ENCODE measurements at places on chromosomes 6 and 20.
A peak's percentile ranks its signal among the peaks of the same experiment; 100 is the strongest.

DNA sequence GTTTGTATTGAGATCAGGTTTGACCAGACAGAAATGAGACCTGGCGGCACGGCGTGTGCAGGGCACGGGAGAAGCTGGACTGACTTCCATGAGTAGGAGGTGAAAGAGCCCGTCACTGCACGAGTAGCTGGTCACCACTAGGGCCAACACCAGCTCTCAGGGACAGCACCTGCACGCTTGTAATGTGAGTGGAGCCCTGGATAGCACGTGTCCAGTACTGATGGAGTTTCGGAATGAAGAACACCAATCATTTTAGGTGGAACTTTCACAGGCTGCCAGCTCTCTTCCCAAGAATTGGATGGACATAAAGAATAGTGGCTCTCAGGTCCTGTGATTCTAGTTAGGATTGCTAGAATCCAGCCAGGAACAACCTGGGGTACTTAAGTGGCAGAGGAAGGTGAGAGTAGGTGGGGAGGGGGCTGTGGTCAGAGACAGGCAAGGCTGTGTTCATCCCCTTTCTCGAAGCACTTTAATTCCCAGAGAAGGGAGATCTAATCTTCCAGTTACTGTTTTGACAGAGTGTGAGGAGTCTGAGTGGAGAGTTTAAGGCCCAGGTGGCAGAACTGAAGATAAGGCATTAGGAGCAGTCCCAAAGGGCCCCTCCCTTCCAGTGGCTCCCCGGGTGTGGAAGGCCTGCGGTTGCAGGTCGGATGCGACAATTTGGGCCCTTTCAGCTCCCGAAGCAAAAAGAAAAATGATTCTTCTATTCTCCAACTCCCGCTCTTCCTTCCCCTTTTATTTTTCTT, 314.8 kb downstream of the QKI start:
- no peak for DNase-seq

DNA sequence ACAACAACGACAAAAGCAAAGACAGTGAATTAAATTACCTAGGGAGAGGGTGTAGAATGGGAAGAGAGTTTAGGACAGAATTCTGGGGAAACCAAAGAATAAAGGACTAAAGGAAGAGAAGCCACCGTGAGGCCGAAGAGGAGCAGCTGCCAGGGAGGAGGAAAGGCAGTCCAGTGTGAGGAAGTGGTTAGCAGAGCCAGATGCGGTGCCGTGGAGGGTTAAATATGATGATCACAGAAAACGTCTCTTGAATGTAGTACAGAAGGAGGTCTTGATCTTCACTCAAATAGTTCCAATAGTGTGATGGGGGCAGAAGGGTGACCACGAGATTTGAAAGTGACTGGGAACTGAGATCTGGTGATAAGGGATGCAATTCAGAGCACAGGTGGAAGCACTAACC, 67.7 kb downstream of the TMEM244 start:
- no peak for DNase-seq

- no peak for DNase-seq
Observed at GRCh38 chr6:139608466-139609261, 234.2 kb upstream of the CITED2 start.

DNA sequence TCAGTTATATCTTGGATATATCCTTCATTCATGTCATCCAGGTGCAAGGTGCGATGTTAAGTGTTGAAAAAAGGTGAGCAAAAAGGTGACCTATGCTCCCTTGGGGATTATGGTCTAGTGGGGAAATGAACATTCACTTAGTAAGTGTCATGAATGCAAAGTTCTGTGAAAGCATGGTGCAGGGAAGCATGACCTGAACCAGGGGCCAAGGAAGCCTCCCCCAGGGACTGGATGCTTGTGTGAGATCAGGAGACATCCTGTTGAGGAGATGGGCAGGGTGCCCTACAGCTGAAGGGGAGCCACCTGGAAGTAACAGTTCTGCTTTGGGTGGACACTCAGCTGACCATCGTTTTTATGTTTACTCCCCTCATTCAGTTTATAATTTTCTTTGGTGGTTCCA, 179.5 kb downstream of the SYNDIG1 start:
- DNase-seq = no peak

DNA sequence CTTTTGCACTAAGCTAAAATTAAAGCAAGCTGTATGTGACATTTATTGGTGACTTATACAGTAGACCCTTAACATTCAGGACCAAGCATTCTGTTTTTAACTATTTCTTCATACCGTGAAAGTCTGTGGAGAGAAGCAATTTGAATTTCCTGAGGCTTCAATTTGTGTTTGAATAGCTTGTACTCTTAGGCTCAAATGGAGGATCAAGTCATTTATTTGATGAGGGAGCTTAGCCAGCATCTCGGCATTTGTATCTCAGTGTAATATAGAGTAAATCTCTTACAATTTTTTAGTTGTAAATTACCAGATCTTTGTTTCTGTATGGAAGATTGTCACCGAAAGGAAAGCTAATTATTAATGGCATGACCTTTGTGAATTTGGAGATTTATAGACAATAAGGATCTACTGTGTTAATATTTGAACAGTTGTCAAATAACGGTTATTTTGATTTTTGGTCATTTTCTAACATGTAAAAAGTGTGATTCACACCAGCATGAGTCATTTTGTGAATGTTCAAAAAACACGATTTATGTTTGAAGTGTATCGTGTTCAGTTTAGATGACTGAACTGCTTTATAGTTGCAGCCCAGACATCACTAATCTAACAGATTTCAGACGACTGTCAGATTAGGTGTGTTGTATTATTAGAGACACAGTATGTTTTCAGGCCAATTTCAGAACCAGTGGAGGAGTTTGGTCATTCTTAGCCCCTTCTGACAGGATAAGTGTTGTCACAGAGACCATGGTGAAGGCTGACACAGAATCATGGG, 332.9 kb downstream of the CDKAL1 start:
- DNase-seq = no peak

- DNase-seq = no peak
Observed at GRCh38 chr20:19943061-19943521, 74.1 kb upstream of the NAA20 start.

DNA sequence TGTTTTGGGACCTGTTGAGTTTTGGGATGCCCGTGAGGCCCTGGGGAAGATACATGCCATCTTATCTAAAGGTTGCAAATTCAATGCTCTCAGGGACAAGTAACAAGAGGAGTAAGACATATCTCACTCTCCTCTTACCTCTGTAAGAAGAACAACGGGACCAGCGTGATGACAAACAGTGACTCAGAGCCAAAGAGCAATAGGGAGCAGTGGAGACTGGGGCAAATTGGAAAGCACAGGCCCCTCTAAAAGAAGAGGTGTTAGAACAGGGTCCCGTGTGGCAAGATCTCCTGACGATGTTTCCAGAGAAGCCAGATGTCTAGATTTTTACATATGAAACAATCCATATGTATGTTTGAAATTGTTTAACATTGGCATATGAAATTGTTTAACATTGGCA, 11.6 kb downstream of the TP53RK start:
- no peak for DNase-seq

GRCh38 chr20:46307139-46307998, 929 bp downstream of the CDH22 start:
- peak; percentile 85 for DNase-seq

GRCh38 chr20:19828232-19828631, 70.2 kb downstream of the RIN2 start:
- no peak for DNase-seq

- no peak for DNase-seq
Observed at GRCh38 chr6:128521282-128521632, 858 bp upstream of the PTPRK start.

GRCh38 chr6:77650098-77650663, 2.7 kb upstream of the MEI4 start:
- no peak for DNase-seq

DNA sequence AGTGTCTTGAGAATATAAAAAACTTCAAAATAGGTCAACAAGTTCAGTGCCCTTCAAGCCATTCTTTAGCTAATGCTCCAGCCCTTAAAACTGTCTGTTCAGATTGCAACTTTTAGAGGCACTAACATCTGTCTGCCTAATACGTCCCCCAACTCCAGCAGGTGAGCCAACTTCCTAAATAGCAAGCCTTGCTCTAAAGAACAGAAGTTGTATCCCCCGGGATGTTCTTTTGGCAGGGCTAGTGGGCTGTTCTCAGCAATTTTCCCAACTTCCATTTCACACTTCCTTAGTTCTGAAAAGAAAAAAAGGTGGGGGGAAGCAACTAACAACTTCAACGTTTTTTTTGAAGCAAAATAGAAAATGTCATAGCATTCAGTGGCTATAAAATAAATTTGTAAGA, 290.0 kb upstream of the PTCHD4 start:
- DNase-seq = no peak

GRCh38 chr20:15336011-15336410, 998.6 kb upstream of the FLRT3 start:
- no peak for DNase-seq

DNA sequence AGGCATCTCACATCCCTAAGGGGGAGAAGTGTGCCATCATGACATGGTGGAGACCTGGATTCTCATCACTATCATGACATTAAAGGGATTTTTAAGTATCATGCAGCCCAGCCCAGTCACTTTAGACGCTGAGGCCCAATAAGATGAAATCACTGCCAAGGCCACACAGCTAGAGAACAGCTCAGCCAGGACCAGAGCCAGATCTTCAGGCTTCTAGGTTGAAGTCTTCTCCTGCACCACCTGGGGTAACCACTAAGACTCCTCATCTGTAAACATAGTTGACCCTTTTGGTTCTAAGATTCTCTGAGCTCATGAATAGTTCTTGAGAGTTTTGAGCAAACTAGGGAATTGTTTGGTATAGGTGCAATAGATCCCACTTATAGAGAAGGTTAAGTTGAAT, 125.1 kb downstream of the TCP11 start:
- DNase-seq = no peak

- DNase-seq = no peak
Observed at GRCh38 chr6:83978324-83978734, 55.2 kb upstream of the MRAP2 start.

- no peak for DNase-seq
Observed at GRCh38 chr6:30686009-30686907, at the start of gene PPP1R18. TSS of gene PPP1R18 (minus strand) at chr6:30686645. CDS start at chr6:30686018, 627 bp downstream.

DNA sequence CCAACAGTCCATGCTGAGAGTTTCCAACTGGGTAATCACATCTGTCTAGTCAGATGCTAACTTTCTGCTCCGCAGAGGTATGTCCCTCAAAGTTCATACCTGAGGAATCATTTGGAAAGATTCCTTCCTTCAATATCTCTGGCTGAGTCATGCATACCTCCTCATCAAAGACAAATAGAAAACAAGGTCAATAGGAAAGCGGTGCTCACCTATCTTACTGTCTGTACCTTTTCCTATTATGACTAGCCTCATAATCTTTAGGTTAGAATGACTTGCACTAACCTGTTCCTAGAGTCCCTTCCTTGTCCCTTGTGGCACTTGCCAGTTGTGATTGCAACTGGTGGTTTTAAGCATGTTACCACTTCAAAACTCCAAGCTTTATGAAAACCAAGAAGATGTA, 78.2 kb upstream of the PTPRK start:
- peak; percentile 4 for DNase-seq

DNA sequence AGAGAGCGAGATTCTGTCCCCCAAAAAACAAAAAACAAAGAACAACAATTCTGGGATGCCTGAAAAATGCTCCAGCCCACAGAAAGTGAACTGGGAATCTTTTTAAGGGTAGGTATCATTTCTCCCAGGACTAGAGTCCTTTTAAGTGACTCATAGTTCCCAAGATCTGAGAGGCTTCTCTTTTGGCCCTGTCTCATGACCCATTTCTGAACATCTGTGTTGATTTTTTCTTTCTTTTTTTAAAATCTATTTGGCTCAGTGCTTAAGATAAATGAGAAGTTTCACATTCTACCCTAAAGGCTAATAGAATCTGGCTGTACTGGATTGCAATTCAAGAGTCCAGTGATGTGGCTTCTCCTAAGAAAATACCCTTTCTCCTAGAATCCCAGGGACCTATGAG, 217.6 kb upstream of the FOXQ1 start:
- no peak for DNase-seq

DNA sequence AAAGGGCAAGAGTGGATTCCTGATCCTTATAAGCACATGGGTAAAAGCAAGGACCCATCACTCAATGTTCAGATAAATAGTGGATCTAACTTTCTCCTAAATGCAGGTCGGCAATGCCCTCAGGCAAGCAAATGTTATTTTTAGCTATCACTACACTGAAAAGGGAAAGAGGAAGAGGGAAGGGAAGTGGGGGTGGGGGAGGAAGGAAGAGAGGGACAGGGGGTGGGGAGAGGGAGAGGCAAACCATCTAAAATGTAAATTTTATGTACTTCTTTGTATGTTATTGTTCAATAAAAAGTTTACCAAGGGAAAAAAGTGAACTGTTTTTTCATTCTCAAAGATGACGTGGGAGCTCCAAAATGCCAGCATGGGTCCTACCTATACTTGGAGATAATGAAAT, 44.2 kb downstream of the CHD6 start:
- no peak for DNase-seq

DNA sequence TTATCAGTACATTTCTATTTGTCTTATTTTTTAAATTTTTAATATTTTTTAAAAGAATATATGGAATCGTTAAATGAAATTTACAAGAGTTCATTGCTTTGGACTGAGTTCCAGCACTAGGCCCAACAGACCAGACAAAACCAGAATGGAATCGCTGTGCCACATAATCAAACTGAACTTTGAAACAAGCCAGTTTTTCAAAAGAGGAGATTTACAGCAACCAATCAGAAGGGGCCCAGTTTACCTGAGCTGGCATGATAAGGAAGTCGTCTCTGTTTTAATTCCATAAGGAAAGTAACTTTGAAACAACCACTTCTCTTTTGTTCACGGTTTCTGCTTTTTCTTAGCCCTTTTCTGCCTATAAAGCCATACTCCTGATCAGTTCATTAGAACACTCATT, 293.6 kb upstream of the FLRT3 start:
- DNase-seq = no peak

DNA sequence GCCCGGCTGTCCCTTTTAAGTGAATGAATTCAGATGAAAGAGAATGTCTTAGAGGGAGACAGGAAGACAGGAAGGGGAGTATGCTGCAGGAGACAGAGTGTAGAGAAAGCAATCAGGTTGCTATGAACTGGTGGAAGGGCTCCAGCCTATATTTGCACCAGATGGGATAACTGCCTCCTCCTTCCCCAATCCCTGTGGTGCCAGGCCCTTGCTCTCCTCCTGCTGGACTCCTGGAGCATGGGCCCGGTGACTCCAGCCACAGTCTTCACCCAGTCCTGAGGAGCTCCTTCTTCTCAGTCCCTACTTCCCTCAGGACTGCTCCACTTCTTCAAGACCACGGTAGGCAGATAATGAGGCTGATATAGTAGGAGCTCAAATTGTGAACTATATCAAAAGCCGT, 91.8 kb downstream of the TMEM200A start:
- DNase-seq = peak; percentile 5

DNA sequence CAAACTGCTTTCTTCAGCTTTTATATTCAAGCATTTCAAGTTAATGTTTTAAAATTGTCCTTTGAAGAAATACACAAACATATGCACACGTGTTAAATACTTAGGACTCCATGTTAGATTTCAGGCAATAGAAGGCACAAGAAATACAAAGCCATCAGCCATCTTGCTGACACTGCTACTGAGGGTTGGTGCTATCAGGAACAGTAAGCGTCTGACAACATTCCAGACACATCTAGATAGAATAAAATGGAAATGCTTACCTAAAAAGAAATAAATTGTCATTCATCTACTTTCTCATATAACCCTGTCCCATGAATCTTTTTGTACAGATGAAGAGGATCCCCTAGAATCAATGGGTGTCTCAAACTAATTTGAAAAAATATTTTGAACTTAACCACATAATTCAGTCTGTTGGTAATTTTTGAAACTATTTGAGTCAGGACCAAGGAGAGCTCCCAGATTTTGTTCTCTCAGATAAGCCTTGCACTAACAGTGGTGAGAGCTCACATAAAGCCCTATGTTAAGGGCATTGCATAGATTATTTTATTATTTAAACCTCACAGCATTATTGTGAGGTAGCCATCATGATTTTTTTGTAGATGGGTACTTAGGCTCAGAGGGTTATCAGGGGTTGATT, 631.1 kb upstream of the POU3F2 start:
- peak; percentile 13 for DNase-seq
